IPS-NIHi11 (cell line): ENCODE measurements at places on chromosomes 16 and 17.

DNA sequence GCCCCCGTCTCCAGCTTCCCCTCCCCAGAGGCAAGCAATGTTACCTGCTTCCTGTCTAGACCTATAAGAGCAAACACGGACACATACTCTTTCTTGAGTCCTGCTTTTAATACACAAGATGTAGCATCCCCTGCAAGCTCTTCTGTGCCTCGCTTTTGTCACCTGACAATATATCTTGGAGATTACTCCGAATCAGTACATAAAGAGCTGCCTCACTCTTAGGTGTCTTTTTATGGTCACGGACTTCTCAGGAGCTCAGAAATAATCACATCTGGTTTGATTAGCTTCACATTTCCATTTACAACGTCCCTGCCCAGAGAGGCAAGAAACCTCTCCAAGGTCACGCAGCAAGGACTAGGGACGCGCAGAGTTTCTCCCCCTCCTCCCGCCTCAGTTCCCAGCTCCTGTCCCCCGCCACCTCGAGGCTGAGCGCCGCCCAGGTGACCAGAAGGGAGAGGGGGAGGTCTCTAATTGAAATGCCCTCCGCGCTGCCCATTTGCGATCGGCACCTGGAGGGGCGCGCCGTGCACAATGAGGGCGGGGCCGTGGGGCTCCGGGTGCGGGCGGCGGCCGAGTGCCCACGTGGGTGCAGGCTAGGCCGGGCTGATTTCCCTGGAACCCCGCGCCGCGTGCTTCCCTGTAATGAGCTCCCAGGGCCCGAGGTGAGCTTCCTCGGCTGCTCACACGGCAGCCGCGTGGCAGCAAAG, 13.8 kb upstream of the SEZ6 start:
- DNase-seq: peak; percentile 56

GRCh38 chr17:62134397-62134796, 69.3 kb upstream of the MED13 start:
- DNase-seq: no peak

- no peak for DNase-seq
Measured at GRCh38 chr16:11306997-11307638, 26.0 kb upstream of the PRM1 start.

DNA sequence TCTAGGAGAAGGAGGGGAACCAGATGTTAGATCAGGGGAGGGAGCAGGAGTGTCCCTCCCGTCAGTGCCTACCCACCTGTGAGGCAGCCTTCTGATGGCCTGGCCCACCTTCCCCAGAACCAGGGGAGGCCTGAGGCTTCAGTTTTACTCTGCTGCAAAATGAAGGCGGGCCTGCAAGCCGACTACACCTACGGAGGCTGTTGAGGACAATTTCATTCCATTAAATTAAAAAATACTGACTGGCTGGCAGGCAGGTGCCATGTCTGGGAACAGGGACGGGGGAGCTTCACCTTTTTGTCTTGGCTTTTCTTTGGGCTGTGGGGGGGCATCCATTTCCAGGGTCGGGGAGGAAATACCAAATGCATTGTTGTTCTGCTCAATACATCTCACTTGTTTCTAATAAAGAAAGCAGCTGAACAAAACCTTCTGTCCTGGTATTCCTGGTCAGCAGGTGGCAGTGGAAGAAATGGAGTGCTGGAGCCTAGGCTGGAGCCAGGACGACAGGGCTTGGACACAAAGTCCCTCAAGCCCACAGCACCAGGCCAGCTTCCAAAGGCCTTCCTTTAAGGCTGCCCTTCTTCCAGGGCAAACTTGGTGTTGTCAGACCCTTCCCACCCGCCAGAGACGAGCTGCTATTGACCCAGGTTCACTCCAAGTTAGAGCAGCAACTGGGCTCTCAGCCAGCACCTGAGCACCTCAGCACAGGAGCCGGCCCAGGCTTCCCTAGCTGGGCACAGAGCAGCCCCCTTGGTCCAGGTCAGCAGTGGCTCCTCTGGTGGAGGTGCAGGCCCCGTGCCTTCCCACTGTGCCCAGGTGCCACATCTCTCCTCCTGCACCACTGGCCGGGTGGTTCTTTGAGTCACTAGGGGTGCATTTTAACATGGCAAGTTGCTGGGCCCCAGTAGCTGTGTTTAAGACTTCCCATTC, 23.5 kb downstream of the PLCD3 start:
- DNase-seq: no peak

DNA sequence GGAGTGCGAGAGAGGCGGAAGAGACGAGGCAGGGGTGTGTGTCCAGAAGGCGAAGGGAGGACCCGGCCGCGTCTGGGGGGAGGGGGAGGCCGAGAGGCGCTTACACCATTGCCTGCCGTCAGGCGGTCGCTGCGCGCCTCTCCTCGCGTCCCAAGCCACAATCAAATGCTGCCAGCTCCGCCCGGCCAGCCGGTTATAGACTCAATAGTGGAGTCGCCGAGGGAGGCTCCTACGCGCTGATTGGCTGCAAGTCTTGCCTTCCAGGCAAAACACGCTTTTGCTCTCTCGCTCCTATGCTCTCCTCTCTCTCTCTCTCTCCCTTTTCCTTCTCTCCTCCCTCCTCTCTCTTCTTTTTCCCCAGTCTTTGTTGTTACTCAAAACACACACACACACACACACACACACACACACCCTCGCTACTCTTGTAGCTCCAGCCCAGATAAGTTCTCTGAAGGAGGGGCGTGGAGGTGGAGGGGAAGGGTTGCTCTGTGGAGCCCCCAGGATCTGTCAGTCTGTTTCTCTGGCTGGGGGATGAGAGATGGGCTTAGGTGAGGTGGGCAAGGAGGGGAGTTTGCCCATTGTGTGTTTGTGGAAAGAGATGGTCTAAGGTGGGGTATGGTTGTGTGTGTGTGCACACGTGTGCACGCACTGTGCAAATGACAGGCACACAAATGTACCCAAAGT, at the start of gene DLX3:
DLX3 (minus strand) TSS at position 170 of the 684 bp plus-strand sequence. CDS start 226 bp downstream, outside the sequence.
- DNase-seq: peak; percentile 88
